ENCODE measurements at places on chromosomes 5 and 9.

GRCh38 chr5:178839319-178839704 is 20.4 kb upstream of the ZNF354B start:
- peak; percentile 37 for DNase-seq

GRCh38 chr9:73229543-73229942 is 77.9 kb downstream of the ANXA1 start:
- no peak for DNase-seq

GRCh38 chr9:136225748-136226679 is 19.6 kb downstream of the QSOX2 start:
- peak; percentile 71 for DNase-seq

DNA sequence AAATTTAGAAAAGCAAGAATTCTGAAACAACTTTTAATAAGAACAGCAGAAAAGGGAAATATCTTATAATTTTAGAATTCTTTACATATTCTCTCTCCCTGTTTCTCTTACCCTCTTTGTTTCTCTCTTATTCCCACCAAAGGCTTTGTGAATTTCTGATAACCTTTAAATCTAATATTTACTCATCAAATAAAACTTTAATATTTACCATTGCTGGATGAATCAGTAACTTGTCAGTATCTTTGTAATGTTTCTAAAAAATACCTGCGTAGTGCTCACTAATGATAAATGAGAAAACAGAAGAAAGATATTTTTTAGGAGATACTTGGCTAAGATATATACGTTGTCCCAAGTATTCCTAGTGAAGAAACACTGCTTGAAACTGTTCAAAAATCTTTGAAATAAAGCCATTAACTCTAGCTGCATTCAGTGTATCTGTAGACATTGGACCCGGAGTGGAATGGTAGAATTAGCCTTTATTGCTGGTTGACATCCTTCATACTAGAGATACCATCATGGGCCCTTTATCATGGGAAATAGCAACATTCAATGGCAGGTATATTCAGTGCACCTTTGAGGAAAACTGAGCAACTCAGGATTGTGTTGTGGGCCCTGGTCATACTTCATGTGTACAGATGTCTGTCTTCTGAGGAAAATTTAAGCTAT is 2160.4 kb downstream of the MAT2B start:
- DNase-seq, result no peak

DNA sequence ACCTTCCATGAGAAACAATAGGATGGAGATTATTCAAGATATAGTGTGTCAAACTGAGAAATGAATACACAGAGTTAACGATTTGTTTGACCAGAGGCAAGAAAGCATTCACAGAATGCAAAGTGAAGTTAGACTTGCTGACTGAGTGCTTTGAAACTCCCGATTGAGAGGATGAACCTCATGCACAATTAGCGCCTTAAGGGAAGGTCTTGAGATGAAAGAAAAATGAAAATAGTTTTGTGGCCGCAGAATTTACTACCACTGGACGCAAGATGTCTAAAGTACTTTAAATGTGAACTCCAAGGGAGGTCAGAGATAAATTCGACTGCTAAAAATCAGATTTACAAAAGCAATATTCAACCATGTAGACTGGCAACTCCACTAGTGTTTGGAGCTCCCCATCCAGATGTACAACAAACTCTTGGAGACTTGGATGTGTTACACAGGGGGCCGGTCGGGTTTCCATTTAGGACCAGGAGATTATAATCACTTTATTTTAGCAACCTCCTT is 707 bp upstream of the RIMOC1 start:
- DNase-seq, result no peak

DNA sequence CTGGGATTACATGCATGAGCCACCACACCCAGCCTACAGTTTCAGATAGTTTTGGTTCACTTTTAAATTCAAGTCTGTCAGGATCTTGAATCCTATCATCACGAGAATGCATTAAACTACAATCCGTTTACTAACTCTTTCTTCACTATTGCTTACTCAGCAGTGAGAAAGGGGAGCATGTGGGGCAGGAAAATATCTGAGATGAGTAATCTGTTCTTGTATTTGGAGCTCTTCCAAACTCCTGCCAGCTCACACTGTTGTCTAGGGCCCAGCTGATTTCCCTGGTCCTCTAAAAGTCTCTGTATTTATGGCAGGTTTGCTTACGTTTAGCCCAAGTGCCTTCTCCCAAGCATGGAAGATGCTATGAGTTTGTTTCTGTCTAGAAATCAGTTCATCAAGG is 152.2 kb downstream of the FGF18 start:
- DNase-seq, result no peak

DNA sequence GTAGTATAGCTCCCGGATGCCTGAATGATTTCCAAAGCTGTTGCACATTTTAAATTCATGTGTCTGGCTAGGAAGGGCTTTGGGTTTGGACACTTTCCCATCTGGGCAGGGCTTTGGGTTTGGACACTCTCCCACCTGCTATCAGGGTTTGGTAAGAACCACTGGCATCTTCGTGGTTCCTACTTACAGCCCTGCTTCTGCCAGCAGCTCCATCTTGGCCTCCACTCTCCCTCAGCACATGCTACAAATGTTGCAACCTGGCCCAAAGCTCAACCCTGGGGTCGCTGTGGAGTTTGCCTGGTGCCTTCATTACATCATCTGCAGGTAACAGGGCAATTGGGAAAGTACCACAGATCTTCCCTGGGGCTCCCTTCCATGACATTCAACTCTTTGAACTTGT is 3.5 kb downstream of the TMCO6 start:
- DNase-seq, result no peak

- no peak for DNase-seq
These were observed 186.7 kb upstream of the RASA1 start for GRCh38 chr5:87081016-87081415.

- DNase-seq, result no peak
These were observed 38.0 kb downstream of the RIGI start for GRCh38 chr9:32487981-32488380.

DNA sequence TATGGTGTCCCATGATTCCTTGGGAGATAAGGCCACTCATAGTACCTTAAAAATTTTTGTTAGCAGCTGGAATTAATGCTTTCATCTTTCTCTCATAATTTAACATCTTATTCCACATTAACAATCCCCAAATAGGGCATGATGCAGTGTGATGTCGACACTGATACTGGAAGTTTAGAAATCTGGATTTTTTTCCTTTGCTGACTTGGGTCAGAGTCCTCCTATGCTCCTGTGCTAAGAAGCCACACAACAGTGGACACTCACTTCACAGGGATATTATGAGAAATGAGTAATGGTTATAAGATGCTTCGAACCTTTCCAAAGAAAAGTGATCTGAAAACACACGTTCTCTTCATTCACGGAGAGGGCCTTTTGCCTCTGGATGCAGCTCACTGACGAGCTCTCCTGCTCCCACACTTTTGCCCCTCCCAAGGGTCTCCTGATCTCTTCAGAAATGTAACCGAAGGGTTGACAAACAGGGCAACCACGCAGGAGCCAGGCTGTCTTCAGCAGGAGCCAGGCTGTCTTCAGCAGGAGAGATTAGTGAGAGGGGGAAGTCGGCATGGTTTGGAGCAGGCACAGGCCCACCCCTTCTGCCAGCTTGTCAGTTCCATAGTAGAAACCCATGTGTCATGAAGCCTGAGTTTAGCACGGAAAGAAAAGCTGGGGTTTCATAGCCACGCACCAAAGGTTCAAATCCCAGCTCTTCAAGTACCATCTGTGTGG is 247.8 kb downstream of the AOPEP start:
- DNase-seq, result no peak

DNA sequence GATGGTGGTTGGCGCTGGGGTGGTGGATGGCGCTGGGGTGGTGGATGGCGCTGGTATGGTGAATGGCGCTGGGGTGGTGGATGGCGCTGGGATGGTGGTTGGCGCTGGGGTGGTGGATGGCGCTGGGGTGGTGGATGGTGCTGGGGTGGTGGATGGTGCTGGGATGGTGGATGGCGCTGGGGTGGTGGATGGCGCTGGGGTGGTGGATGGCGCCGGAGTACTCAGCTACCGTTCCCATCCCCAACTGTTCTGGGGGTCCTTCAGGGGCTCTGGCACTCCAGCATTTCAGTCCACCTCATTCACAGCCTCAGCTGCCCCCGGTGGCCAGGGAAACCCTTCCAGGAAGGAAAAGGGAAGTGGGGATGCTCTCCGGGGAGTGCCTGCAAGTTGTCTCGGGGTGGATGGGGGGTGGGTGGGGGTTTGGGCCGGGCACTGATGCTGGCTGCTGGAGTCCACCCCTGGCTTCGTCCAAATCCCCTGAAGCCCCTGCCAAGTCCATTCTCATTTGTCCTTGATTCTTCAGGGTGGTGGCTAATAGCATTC is 147.3 kb upstream of the COL5A1 start:
- no peak for DNase-seq

DNA sequence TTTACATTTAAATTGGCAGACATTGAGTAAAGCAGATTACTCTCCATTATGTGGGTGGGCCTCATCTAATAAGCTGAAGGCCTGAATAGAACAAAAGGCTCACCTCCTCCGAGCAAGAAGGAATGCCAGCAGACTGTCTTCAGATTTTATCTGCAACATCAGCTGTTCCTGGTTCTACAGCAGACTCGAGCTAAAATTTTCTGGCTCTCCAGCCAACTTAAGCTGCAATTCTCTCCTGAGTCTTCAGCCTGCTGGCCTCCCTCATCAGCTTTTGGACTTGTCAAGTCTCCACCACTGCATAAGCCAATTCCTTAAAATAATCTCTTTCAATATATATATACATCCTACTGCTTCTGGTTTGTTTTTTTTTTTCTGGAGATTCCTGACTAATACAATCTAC is 12.5 kb downstream of the TRPM3 start:
- DNase-seq, result no peak

DNA sequence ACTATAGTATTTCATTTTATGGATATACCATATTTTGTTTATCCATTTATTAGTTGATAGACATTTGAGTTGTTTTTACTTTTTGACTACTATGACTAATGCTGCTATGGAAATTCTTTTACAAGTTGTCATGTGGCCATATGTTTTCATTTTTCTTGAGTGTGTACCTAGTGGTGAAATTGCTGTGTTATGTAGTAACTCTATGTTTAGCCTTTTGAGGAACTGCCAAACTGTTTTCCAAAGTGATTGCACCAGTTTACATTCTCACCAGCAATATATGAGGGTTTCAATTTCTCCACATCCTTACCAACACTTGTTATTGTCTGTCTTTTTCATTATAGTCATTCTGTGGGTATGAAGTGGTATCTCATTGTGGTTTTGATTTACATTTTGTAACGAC is 75.4 kb downstream of the GRIA1 start:
- no peak for DNase-seq
